ENCODE measurements at places on chromosomes 5 and 9. TPM values are rescaled to one million over a fixed set of nuclear protein-coding genes. Genes with fewer than 3 reads are reported as not detected.

Gene PCDHB16
- 4.5 TPM for total RNA-seq

Gene IFNA13
- total RNA-seq, result not detected

Gene RICTOR
- 87.3 TPM for total RNA-seq

Gene PDE4D
- 219 TPM for total RNA-seq

Gene UCK1
- total RNA-seq, result 13.3 TPM

Gene PRRT1B
- total RNA-seq, result not detected

Gene GARIN3
- not detected for total RNA-seq

Gene TGFBI
- total RNA-seq, result 4.2 TPM

Gene NOXA1
- total RNA-seq, result 2.0 TPM

Gene HCN1
- total RNA-seq, result 33.8 TPM

Gene C1QTNF3
- 11.7 TPM for total RNA-seq
